PC-3 (cell line): ENCODE measurements at places on chromosomes 11 and 22. TPM values are rescaled to one million over a fixed set of nuclear protein-coding genes. Genes with fewer than 3 reads are reported as not detected.

- no peak for DNase-seq
Observed at GRCh38 chr11:5489576-5490357, 1.3 kb downstream of the OR52D1 start.

DNA sequence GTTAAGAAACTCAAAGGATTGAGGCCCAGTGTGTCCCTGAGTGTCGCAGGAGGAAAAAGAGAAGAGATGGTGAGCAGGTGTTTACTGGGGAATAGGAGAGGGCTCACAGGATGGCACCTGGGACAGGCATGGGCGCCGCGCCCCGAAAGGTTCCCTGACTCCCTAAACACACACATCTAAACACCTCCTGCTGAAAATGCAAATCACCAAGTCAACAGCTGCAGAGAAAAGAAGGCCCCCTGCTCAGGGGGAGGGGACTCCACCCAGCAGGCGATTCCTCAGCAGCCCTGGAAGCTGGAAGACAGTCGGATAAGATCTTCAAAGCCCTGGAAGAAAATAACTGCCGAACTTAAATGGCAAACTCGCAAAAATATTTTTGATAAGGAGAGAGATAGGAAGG, 377.2 kb downstream of the BRD1 start:
- no peak for DNase-seq

- DNase-seq = no peak
Observed at GRCh38 chr11:77204754-77205466, 76.9 kb downstream of the MYO7A start.

- peak; percentile 48 for DNase-seq
Observed at GRCh38 chr11:58771458-58771855, 39.7 kb upstream of the GLYAT start.

DNA sequence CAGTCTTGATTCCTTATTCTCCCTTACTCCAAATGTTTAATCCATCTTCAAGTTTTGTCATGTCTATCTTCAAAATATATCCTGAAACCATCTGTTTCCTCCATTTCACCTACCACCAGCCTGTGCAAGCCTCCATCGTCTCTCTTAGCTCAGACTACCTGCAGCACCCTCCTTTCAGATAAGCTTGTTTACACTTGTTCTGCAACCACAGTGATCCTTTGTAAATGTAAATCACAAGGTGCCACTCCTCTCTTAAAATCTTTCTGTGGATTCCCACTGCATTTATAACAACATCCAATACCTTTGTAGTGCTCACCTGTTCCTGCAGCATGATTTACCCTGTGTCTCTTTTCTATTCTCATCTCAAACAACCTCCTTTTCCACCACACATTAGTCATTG, 31.8 kb upstream of the GPR83 start:
- DNase-seq = no peak

The OR5AR1 gene
- not detected in 2 replicates for total RNA-seq

The VPREB1 gene
- total RNA-seq = not detected in 2 replicates

The APOL4 gene
- 0.04 TPM in 1 of 2 replicates, not detected in the other for total RNA-seq

The SMCO4 gene
- 23.0 and 34.2 TPM in 2 replicates for total RNA-seq
